ENCODE measurements at places on chromosomes 16 and 17.
A peak's percentile ranks its signal among the peaks of the same experiment; 100 is the strongest.

- DNase-seq = no peak
Observed at GRCh38 chr17:75819116-75819515, 25.1 kb downstream of the UNC13D start.

GRCh38 chr17:27977751-27978688 is 64.5 kb upstream of the NLK start:
- DNase-seq = no peak

- DNase-seq = no peak
Observed at GRCh38 chr16:87491522-87492290, 1.1 kb downstream of the ZCCHC14 start.

DNA sequence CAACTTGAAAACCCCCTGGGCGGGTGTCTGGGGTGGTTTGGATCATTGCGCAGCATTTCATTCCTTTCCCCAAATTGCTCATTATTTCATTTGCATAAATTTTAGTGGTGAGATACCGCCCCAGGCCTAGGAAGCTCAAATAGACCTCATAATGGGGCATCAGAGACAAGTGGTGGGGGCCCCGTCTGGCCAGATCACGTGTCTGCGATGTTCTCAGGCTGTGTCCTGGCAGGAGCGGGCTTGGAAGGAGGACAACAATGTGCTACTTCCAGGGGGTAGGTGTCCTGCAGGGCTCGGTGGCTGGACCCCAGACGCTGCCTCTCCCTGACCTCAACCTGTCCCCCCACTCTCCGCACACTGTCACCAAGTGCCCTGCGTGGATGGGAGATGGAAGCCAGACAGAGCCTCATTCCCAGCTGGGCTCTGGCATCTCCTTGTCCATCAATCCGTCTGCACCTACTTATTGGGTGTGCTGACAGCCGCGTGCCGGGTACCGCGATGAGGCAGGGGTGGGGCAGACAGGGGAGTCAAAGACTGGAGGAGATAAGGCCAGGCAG is 116.9 kb downstream of the NTN1 start:
- no peak for DNase-seq

- no peak for DNase-seq
Observed at GRCh38 chr16:27582883-27583282, 32.9 kb downstream of the KATNIP start.

DNA sequence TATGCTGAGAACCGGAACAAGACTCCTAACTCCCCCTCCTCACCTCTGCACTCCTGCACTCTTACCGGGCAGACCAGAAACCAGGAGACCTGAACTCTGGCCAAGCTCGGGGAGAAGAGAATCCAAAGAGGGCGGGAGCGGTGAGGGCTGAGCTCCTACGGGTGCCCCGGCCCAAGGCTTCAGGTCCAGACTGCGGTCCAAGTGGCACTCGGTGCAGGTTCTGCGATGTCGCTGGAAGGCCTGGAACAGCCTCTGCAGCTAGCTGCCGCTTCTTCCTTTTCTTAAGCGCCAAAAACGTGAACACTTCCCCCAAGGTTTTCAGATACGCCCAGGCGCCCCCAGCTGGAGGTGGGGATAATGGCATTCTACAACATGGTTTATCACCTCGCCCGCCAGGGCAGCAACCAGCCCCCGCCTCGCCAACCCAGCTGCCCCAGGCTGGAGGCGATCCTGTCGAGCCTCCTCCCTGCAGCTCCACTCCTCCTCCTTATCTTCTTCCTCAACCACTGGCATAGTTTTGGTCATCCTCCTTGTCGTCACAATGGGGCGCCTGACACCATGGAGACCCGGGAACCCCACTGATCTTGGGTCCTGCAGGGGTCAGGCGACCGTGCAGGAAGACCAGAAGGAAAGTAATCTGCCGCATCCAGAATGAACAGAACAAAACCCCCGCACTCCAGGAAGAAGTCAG is 1735.9 kb downstream of the TP53TG3F start:
- DNase-seq = no peak

- peak; percentile 55 for DNase-seq
Observed at GRCh38 chr16:4882000-4882632, 34.8 kb downstream of the UBN1 start.

DNA sequence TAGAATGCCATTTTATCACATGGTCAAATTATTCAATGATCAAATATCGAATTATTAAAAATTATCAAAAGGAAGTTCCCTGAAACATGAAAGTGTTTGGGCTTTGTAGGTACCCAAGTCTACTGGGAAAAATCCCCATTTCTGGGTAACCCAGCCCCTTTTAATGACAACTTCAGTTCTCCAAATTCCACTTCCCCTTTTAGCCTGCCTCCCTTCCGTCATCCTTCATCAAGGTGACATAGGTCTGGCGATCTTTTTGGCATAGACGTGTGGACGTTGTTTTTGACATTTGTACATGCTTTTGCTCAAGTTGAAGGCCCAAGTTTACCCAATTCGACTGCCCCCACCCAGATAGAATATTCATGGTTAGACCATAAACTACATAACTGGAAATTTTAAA is 660.9 kb downstream of the MAF start:
- no peak for DNase-seq

GRCh38 chr16:70364399-70364798 is 17.7 kb downstream of the DDX19A start:
- DNase-seq = no peak

DNA sequence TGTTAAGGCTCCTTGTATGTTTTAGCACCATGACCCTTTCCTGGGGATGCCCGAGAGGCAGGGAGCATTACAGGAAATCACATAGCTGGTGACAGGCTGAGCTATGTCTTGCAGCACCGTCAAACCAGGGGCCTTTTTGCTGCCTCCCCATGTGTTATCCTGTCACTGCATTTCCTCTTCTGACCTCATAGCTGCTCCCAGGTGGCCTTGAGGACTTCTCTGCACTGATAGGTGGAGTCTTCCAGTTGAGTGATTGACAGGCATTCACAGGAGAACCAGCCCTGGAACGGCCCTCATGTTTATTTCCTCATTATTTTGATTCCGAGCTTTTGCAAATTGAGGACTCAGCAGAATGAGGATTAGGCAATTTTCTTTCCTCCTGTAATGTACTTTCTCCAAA is 349.6 kb downstream of the HAPSTR1 start:
- DNase-seq = no peak

- DNase-seq = no peak
Observed at GRCh38 chr17:80287806-80288567, 27.3 kb downstream of the RNF213 start.

GRCh38 chr17:4516735-4517134 is 18.1 kb downstream of the SPNS2 start:
- no peak for DNase-seq

GRCh38 chr17:55225237-55225636 is 39.5 kb upstream of the HLF start:
- no peak for DNase-seq

GRCh38 chr16:81473969-81474959 is 29.7 kb downstream of the CMIP start:
- no peak for DNase-seq

DNA sequence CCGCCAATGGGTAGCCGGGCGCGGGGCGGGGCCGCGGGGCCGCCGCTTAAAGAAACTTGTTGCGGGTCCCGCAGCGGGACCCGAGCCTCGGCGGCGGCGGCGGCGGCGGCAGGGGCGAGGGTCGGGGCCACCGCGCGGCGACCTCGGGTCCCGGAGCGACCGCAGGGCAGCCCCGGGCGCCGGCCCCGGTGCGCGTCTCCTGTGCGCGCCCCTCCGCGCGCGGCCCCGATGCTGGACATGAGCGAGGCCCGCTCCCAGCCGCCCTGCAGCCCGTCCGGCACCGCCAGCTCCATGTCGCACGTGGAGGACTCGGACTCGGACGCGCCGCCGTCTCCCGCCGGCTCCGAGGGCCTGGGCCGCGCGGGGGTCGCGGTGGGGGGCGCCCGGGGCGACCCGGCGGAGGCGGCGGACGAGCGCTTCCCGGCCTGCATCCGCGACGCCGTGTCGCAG is at the start of gene SOX8:
SOX8 (plus strand) TSS at position 76 of the 450 bp plus-strand sequence; CDS start at position 229, 153 bp downstream.
- no peak for DNase-seq

DNA sequence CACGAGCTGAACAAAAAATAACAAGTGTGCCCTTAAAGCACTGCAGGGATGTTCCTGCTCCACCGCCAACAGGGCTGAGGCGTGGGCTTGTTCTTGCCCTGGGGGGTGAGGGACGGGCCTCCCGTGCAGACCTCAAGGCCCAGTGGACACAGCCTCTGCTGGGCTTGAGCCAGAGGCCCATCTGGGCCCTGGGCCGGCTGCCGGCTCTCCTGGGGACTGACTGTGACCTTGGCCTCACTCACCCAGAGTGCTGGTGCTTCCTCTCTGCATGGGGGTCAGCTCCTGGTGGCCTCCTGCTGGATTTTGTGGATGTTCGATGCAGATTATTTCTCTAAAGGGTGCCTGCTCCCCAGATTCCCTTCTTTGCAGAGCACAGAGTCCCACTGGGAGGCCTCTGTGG is 54.2 kb upstream of the CDR2 start:
- DNase-seq = no peak

GRCh38 chr17:69223809-69224208 is 4.8 kb downstream of the ABCA10 start:
- no peak for DNase-seq

Measured in muscle of arm (tissue), 14 donors.